Activated CD8-positive, alpha-beta memory T cell treated with anti-CD3 and anti-CD28 coated beads for 1 hour (primary cell): ENCODE measurements at places on chromosomes 1 and 21.

DNA sequence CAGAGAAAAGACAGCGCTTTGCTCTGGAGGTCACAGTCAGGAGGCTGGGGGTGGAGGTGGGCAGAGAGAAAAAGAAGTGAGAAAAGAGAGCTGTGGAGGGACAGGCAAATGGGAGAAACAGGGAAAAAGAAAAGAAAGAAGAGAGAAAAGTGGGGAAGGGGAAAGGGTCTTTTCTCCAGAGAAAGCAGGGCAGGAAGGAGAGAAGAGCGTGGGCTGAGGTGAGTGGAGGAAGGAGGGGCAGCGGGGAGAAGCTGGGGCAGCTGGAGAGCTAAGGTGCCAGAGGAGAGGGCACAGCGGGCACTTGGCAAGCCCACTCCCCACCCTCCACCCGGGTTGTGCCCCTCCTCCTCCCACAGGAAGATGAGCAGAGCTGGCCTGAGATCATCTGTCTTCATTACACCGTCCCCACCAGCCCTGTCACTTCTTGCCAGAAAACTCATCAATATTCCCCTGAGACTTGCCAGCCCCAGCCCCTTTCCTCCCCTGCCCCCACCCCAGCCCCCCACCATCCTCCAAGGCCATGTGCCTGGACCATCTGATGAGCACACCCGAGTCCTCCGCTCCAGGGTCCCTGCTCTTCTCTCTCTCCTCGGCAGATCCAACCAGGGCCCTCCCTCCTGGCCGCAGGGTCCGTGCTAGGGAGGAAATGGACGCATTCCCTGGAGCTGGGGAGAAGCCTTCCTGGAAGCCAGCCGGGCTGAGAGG is 17.0 kb upstream of the BLACAT1 start:
- DNase-seq, result no peak

GRCh38 chr1:85201340-85202091 is 700 bp upstream of the SYDE2 start:
- DNase-seq, result peak; percentile 31

- DNase-seq, result no peak
Observed at GRCh38 chr1:241020851-241021697, 335.9 kb downstream of the RGS7 start.

DNA sequence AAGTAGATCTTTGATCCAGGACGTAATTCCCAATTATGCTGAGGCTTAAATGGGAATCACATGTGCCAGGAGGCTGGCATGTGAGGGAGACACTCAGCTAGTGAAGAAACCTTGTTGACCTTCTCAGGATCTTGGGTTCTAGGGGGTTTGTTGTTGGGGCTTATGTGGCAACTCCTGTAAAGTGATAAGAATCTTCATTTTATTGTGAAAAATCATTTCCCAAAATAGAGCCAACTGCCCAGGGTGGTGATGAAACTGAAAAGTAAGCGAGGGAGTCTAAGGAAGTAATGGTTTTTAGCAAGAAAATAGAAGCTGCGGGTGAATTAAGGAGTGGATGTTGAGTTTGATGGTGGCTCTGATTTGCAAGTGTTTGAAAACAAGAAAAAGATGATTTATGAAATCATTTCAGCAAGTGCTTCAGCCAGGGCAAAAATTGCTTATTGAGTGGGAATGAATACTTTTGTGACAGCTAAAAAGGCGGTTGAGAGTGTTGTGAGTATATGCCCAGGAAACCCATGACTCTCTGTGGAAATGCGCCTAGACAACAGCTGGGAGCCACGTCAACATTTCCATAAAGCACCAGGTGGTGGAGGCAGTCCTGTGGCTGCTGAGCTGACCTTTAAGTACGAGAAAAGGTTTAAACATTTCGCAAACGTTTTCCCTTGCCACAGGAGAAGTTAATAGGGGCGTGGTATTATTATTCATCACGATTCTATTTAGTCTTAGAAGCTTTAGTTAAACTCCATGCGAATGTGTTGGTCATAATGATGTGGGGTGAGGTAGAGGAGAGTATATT is 102.7 kb downstream of the HMGB4 start:
- DNase-seq, result no peak
